ENCODE measurements at places on chromosomes 5 and 9.

DNA sequence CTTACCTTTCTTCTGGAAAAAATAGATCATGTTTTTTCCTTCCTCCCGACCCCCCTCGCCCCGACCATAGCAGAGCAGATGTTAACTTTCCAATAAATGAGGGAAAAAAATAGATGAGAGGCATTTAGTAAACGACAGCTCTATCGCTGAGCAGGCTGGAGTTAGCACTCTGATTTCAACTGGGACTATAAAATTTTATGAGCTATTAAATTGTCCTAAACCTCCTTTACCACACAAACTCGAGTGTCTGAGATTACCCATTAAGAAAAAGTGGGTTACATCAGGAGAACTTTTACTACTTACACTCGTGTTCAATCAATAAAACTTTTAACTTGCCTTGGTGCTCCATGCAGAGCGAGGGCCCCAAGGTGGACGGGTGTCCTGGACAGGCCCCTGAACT lies 59.8 kb upstream of the RNU6ATAC start:
- no peak for DNase-seq

GRCh38 chr9:108837530-108837929 lies 18.3 kb downstream of the ACTL7B start:
- DNase-seq, result no peak

- DNase-seq, result no peak
Observed at GRCh38 chr9:14318361-14318760, 4.4 kb upstream of the NFIB start.

- no peak for DNase-seq
Observed at GRCh38 chr5:181008136-181008535, 19.5 kb downstream of the BTNL3 start.

GRCh38 chr9:124306098-124306735 lies 48.5 kb downstream of the NEK6 start:
- DNase-seq, result no peak

DNA sequence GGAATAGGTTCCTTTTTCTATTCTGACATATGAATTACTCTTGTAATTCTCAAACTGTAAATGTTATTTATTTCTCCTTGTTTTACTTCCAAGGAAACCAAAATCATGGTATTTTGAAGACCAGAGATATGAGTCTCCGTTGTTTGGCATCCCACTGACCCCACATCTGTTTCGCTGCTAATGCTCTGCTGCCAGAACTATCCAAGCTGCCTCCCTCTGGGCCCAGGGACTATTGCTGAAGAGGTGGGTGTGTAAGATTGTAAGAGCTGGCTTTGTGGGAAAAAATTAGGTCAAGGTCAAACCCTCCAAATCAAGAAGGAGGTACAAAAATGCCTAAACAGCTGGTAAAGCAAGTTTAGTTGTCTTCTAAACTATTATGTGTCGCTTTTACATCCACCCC lies 129.4 kb upstream of the MYO10 start:
- DNase-seq, result no peak

GRCh38 chr9:38388283-38389223 lies 3.9 kb upstream of the ALDH1B1 start:
- no peak for DNase-seq

GRCh38 chr9:15240927-15241326 lies 66.1 kb downstream of the TTC39B start:
- DNase-seq, result no peak

- DNase-seq, result no peak
Observed at GRCh38 chr9:101167490-101168134, 139.1 kb downstream of the PLPPR1 start.

DNA sequence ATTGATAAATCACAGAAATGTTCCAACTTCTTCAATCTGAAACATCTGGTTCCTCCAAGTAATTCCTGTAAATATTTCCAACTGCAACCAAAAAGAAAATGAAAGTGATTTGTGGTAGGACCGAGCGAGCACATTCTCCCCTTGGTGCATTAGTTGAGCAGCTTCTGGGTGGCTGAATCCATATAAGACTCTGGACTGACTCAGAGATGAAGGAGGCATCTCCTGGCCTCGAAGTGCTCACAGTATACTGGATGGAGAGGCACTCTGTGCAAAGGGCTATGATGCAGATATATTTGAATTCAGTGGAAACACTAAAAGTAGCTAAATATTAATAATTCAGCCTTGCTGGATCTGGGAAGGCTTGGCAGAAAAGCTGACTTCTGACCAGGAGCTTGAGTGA lies 265.0 kb downstream of the MARCHF11 start:
- no peak for DNase-seq

DNA sequence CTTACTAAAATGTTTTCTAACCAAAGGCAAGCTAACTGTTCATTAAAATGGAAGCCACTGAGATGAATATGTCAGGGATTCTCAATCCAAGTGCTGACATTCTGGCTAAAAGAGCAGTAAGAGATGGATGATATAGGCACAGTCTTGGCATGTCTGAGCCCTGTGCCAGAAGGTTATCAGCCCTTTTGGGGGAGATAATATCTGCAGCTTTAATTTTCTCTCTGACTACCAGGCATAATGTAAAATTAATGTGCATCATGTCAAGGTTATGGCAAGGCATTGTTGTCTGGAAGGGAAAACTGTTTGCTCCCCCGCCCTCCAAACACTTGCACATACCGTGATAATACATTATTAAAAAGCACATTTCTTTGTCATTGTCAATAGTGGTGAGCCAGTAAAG lies 609.8 kb downstream of the ZNF608 start:
- no peak for DNase-seq

- DNase-seq, result no peak
Observed at GRCh38 chr9:128005923-128006322, 25.1 kb upstream of the EEIG1 start.
